ENCODE measurements at places on chromosomes 11 and 22. TPM values are rescaled to one million over a fixed set of nuclear protein-coding genes. Genes with fewer than 3 reads are reported as not detected.

The SLC5A12 gene
- total RNA-seq: not detected

The MED17 gene
- total RNA-seq: 21.6 TPM

The OR52I1 gene
- total RNA-seq: not detected

The CNIH2 gene
- 2.1 TPM for total RNA-seq

The RFPL2 gene
- total RNA-seq: 0.11 TPM

The RANBP1 gene
- total RNA-seq: 288 TPM

The MPPED2 gene
- not detected for total RNA-seq

The GAS2 gene
- 0.52 TPM for total RNA-seq

The OR52H1 gene
- not detected for total RNA-seq

The PLXNB2 gene
- total RNA-seq: 116 TPM

The TIMM10B gene
- 30.1 TPM for total RNA-seq

The SOX10 gene
- total RNA-seq: not detected

The HBG1 gene
- total RNA-seq: not detected

The C11orf86 gene
- 73.3 TPM for total RNA-seq

The POLD3 gene
- total RNA-seq: 13.6 TPM

The RFPL1 gene
- not detected for total RNA-seq

The ACCS gene
- 15.0 TPM for total RNA-seq

The GAB4 gene
- not detected for total RNA-seq

The RASSF10 gene
- 0.70 TPM for total RNA-seq

The SHANK2 gene
- 8.6 TPM for total RNA-seq

The OR2AG1 gene
- total RNA-seq: not detected

The LZTR1 gene
- total RNA-seq: 12.6 TPM

The FGF19 gene
- total RNA-seq: 0.12 TPM

The FGF4 gene
- not detected for total RNA-seq

The NNMT gene
- 380 TPM for total RNA-seq

The TEX54 gene
- total RNA-seq: not detected

The TTC28 gene
- 2.5 TPM for total RNA-seq

The OR10A2 gene
- total RNA-seq: not detected

The NEU3 gene
- total RNA-seq: 3.4 TPM

The ART5 gene
- 0.18 TPM for total RNA-seq

The ASCL2 gene
- 0.08 TPM for total RNA-seq

The CABP4 gene
- not detected for total RNA-seq

The SLC37A2 gene
- 0.13 TPM for total RNA-seq

The FZD4 gene
- 1.3 TPM for total RNA-seq

The TRIM49 gene
- 0.09 TPM for total RNA-seq

The ANKK1 gene
- 0.10 TPM for total RNA-seq

The CYTH4 gene
- total RNA-seq: 0.59 TPM

The ARVCF gene
- total RNA-seq: 3.1 TPM

The PATE2 gene
- not detected for total RNA-seq

The ZNF214 gene
- 0.92 TPM for total RNA-seq

The NCF4 gene
- 0.08 TPM for total RNA-seq

The C11orf65 gene
- 0.19 TPM for total RNA-seq

The GGT1 gene
- 97.2 TPM for total RNA-seq

The ZNF70 gene
- total RNA-seq: 1.0 TPM

The MUC2 gene
- total RNA-seq: 0.04 TPM

The TPCN2 gene
- 12.9 TPM for total RNA-seq

The GGT5 gene
- 5.1 TPM for total RNA-seq

The OR2D2 gene
- not detected for total RNA-seq

The GAL3ST1 gene
- 10.9 TPM for total RNA-seq
